ENCODE measurements at places on chromosomes 2 and 18.

DNA sequence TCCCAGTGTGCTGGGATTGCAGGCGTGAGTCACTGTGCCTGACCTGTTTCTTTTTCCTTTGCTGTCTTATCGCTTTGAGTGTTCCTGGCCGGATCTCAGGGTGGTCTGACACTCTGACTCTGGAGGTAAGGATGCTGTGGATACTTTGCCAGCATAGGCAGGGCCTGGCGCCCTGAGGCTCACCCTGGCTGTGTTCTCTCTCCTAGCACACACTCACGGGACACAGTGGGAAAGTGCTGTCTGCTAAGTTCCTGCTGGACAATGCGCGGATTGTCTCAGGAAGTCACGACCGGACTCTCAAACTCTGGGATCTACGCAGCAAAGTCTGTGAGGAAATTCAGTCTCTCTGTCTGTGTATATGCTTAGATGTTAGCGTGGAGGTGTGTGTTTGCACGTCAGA is 18.0 kb upstream of the SAG start:
- no peak for DNase-seq

GRCh38 chr18:13378150-13378549 is 159.6 kb downstream of the LDLRAD4 start:
- DNase-seq: no peak

DNA sequence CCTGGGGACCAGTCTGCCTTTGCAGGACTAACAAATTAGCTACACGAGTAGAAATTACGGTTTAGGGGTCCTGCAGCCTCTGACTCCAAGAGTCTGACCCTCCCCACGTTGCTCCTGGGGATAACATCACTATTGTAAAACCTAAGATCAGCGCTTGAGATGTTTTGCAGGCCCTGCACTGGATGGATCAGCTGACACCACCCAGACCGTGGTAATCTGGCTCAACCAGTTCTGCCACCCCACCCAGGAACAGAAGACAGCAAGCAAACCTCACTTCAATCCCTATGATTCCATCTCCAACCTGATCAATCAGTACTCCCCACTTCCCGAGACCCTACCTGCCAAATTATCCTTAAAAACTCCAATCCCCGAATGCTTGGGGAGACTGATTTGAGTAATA is 31.7 kb downstream of the NGEF start:
- DNase-seq: no peak

GRCh38 chr2:55097461-55098410 is 47.5 kb upstream of the RTN4 start:
- DNase-seq: no peak

- DNase-seq: no peak
Observed at GRCh38 chr2:120887741-120888231, 152.1 kb downstream of the GLI2 start.

- no peak for DNase-seq
Observed at GRCh38 chr2:196565106-196565765, 74.3 kb upstream of the CCDC150 start.

Measured in stimulated activated CD8-positive, alpha-beta memory T cell treated with anti-CD3 and anti-CD28 coated beads, Interleukin-7, amount 100 ng/mL, for 24 hours (primary cell).